ENCODE measurements at places on chromosomes 1 and 21. TPM values are rescaled to one million over a fixed set of nuclear protein-coding genes. Genes with fewer than 3 reads are reported as not detected.
A peak's percentile ranks its signal among the peaks of the same experiment; 100 is the strongest.

DNA sequence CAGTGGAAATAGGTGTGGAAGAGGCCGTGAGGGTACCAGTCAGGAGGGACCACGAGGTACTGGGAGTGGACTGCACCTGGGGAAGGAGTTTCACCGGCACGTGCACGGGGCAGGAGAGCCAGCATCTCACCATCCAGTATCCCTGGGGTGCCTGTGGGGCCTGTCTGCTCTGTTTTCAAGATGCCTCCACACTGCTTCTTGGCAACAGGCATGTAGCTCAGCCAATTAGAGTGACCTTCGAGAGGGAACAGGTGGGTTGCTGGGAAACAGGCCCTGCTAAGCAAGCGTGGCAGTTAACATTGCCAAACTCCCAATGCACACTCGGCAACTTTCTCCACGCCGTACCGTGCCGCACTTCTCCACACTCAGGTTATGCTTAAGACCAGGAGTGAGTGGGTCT lies 17.7 kb downstream of the KCNC4 start:
- no peak for DNase-seq
- H3K4me3 ChIP-seq = no peak overlapping the region
- H3K36me3 ChIP-seq = no peaks in the 10 kb centered on the region
- H3K4me1 ChIP-seq = no peaks in the 10 kb centered on the region
- no peaks in the 10 kb centered on the region for H3K27me3 ChIP-seq

DNA sequence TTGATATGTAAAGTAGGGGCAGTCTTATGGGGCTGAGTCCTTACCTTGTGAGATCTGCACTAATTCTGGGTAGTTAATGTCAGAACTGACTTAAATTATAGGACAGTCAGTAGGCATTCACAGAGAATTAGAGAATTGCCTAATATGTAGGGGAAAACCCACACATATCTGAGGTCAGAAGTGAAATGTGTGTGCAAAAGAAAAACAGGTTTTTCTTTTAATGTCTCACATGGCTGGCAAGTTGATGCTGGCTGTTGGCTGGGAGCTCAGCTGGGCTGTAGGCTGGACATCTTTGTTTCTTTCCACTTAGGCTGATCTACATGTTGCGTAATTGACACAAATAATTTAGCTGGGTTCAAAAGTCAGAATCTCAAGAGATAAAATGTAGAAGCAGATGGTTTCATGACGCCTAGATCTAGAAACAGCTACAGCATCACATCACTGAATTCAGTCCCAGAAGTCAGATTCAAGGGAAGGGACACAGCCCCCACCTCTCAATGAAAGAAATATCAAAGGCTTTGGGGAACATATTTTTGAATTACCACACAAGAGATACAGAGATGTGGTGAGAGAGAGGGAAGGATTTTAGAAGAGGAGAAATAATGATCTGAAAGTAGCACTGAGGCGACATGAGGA lies 98.9 kb downstream of the TNFSF18 start:
- no peak overlapping the region for H3K27ac ChIP-seq
- no peaks in the 10 kb centered on the region for H3K36me3 ChIP-seq
- peaks cover 5% of the 10 kb centered on the region for H3K4me1 ChIP-seq
- no peak overlapping the region for H3K4me3 ChIP-seq
- no peaks in the 10 kb centered on the region for H3K27me3 ChIP-seq
- DNase-seq = no peak

DNA sequence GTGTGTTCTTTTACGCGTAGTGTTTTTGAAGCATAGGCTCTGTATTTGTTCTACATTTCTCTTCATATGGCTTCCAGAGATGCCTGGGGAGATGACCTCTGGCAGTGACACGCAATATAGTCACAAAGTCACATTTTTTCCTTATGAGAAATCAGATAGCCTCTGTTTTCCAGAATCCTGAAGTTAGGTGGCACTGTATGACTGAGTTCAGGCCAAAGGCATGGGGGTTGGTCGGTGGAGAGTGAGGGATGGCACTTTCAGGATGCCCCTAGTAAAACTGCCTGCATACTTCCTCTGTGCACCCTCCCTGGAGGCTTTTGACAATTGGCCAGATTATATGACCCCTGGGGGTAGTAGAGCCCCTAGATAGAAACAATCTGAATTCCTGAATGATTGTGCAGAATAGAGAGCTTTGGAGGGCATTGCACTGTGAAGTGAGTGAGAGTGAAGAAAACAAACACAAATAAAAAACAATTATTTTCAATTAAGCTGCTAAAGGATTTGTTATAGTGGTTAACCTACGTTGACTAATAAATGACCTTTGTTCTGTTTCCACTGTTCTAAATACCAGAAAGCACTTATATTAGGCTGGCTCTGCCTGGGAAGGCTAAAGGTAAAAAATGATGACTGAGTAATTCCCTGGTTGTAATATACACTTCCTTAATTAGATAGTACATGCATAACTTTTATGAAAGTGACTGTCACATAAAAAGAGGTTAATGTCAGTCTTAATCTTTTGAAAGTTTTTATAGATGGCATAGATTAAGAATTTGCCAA lies 1660.8 kb downstream of the PLA2G4A start:
- DNase-seq = peak; percentile 48
- H3K27me3 ChIP-seq = no peaks in the 10 kb centered on the region

- no peak for DNase-seq
- no peaks in the 10 kb centered on the region for H3K4me1 ChIP-seq
- H3K27ac ChIP-seq = no peak overlapping the region
- no peak overlapping the region for H3K4me3 ChIP-seq
These were observed 23.2 kb upstream of the QSOX1 start for GRCh38 chr1:180131510-180131909.

- peaks cover 23% of the 10 kb centered on the region for H3K4me1 ChIP-seq
- no peaks in the 10 kb centered on the region for H3K36me3 ChIP-seq
- no peaks in the 10 kb centered on the region for H3K27me3 ChIP-seq
- H3K27ac ChIP-seq = no peak overlapping the region
- peak; percentile 82 for DNase-seq
- no peak overlapping the region for H3K4me3 ChIP-seq
These were observed 24.9 kb downstream of the CNIH3 start for GRCh38 chr1:224641030-224641429.

DNA sequence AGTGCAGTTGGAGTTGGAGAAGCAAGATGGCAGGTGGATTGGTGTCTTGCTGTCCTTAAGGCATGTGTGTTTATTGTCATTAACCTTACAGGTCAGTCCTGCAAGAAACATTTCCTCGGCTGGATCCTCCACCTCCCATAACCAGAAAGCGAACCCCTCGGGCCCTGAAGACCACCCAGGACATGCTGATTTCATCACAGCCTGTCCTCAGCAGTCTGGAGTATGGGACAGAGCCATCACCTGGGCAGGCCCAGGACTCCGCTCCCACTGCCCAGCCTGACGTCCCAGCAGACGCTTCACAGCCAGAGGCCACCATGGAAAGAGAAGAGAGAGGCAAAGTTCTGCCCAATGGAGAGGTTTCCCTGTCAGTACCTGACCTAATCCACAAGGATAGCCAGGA lies 1.6 kb downstream of the C1orf226 start:
- peaks cover 7% of the 10 kb centered on the region for H3K4me1 ChIP-seq
- DNase-seq = peak; percentile 26
- no peaks in the 10 kb centered on the region for H3K27me3 ChIP-seq
- no peak overlapping the region for H3K4me3 ChIP-seq
- H3K36me3 ChIP-seq = no peaks in the 10 kb centered on the region

DNA sequence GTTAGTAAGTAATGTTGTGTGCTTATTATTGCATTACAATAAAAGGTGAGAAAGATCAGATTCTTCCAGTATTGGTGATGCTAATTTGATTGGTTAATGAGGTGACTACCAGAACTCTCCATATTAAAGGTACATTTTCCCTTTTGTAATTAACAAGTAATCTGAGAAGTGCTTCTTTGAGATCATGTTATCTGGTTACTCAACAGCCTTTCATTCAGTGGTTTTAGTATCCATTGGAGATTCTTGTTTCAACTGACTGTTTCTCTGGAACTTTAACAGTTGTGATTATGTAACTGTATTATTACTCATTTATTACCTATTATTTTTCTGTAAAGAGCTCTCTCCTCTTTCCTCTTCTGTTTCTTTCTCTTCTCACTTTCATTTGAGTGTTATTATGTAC lies 86.7 kb downstream of the PEX14 start:
- no peaks in the 10 kb centered on the region for H3K36me3 ChIP-seq
- no peaks in the 10 kb centered on the region for H3K27me3 ChIP-seq
- no peak overlapping the region for H3K4me3 ChIP-seq
- H3K4me1 ChIP-seq = no peaks in the 10 kb centered on the region

GRCh38 chr1:229964281-229964680 lies 102.8 kb upstream of the GALNT2 start:
- H3K4me1 ChIP-seq = no peaks in the 10 kb centered on the region
- no peaks in the 10 kb centered on the region for H3K36me3 ChIP-seq
- H3K4me3 ChIP-seq = no peak overlapping the region
- H3K27me3 ChIP-seq = no peaks in the 10 kb centered on the region
- no peak overlapping the region for H3K27ac ChIP-seq

GRCh38 chr1:161038523-161039153 lies at the start of gene TSTD1:
Gene TSTD1 (minus strand): TSS chr1:161038964. CDS start chr1:161038889, 75 bp downstream.
- no peak within 1 kb of the TSS for H3K27ac ChIP-seq
- DNase-seq = peak; percentile 92
- peaks cover 6% of the 10 kb centered on the region for H3K4me1 ChIP-seq
- peak within 1 kb of the TSS; percentile 91 for H3K4me3 ChIP-seq

- DNase-seq = no peak
- H3K4me1 ChIP-seq = no peaks in the 10 kb centered on the region
- no peaks in the 10 kb centered on the region for H3K27me3 ChIP-seq
- H3K36me3 ChIP-seq = peaks cover 31% of the 10 kb centered on the region
- no peak overlapping the region for H3K27ac ChIP-seq
These were observed 17.7 kb downstream of the ZNF362 start for GRCh38 chr1:33273961-33274371.

- H3K4me3 ChIP-seq = no peak overlapping the region
- peaks cover 6% of the 10 kb centered on the region for H3K4me1 ChIP-seq
- no peak overlapping the region for H3K27ac ChIP-seq
- H3K27me3 ChIP-seq = no peaks in the 10 kb centered on the region
These were observed 76.2 kb upstream of the PGBD5 start for GRCh38 chr1:230502306-230502705.

DNA sequence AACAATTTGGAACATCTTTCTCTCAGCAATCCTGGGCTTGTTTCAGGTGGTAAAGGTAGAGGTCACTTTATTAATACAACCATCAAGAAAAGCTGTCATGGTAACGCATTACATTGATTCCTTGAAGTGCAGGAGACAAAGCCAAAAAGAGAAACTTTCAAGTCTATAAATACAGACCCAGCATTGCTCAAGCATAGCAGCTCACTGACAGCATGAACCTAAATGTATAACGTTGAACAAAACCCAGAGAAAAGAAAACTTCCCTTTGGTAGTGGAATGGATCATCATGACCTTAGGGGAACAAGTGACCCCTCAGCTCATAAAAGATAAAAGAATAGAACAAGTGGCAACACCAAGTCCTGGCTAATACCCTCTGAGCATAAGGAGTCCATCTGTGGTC lies 332.2 kb downstream of the NTNG1 start:
- no peak for DNase-seq
- H3K27me3 ChIP-seq = peaks cover 33% of the 10 kb centered on the region
- H3K4me1 ChIP-seq = no peaks in the 10 kb centered on the region
- no peak overlapping the region for H3K27ac ChIP-seq

GRCh38 chr1:230834292-230834691 lies 34.0 kb downstream of the C1orf198 start:
- no peak overlapping the region for H3K4me3 ChIP-seq
- peaks cover 15% of the 10 kb centered on the region for H3K36me3 ChIP-seq
- H3K27me3 ChIP-seq = no peaks in the 10 kb centered on the region
- no peak overlapping the region for H3K27ac ChIP-seq

DNA sequence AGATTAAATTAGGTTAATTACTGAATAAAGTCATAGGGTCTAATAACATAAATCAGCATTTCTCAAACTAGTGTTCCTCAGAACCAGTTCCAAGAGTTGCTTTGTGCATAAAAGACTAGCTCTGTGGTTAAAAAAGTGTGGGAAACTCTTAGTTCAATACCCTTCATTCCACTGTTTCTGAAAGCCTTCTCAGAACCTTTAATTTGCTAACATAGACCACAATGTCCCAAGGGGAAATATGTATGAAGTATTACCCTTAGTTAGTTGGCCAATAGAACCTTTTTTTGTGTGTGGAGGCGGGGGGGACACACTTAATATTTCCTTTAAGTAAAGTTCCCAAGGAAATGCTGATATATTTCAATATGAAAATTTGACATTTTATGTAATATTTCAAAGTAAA lies 20.4 kb downstream of the ODF2L start:
- DNase-seq = no peak
- H3K36me3 ChIP-seq = peaks cover 62% of the 10 kb centered on the region
- no peaks in the 10 kb centered on the region for H3K4me1 ChIP-seq
- no peaks in the 10 kb centered on the region for H3K27me3 ChIP-seq
- H3K4me3 ChIP-seq = no peak overlapping the region

DNA sequence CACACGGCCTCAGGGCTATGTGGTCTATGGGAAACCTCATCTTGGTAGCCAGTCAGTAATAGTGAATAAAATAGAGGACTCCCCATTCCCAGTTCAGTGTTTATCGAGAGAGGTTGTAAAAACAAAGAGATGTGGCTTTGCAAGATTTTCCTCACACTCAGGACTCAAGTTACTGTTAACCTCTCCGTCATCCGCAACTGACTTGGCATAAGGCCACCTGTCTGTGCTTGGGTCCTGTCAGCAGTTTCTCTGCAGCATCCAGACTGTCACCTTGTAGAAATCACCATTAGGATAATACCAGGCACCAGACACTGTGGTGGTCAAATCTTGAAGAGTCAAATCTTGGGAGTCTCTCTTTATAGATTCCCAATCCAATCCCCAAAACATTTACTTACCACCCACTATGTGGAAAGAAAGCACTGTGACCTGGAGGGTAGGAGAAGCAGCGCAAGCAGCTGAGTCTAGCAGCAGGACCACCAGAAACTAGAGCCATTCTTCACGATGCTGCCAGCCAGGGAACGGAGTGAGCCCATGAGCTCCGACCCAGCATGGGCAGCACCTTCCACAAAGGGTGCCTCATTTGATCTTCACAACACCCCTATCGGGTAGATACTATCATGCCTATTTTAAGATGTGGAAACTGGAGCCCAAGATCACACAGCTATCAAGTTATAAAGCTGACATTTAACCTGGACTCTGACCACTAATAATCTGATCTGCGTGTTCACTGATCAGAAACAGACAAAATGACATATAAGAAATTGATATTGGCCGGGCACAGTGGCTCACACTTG lies 5.6 kb upstream of the GPR25 start:
- H3K27ac ChIP-seq = no peak overlapping the region
- peaks cover 20% of the 10 kb centered on the region for H3K36me3 ChIP-seq
- H3K4me1 ChIP-seq = no peaks in the 10 kb centered on the region
- no peaks in the 10 kb centered on the region for H3K27me3 ChIP-seq
- no peak overlapping the region for H3K4me3 ChIP-seq

- DNase-seq = no peak
- H3K27me3 ChIP-seq = no peaks in the 10 kb centered on the region
- no peaks in the 10 kb centered on the region for H3K4me1 ChIP-seq
- H3K27ac ChIP-seq = no peak overlapping the region
- no peak overlapping the region for H3K4me3 ChIP-seq
- no peaks in the 10 kb centered on the region for H3K36me3 ChIP-seq
These were observed 85.1 kb downstream of the POU2F1 start for GRCh38 chr1:167305706-167306277.

Gene POU2F1
- total RNA-seq = 57.3 TPM

Gene CDC14A
- total RNA-seq = 14.0 TPM

Gene DCST2
- 0.45 TPM for total RNA-seq

Gene CHI3L1
- 0.63 TPM for total RNA-seq

Gene ATF6
- 19.8 TPM for total RNA-seq

Gene BARHL2
- total RNA-seq = 0.23 TPM

Gene DEGS1
- 28.9 TPM for total RNA-seq

Gene CBR3
- not detected for total RNA-seq

Gene MANEAL
- 9.0 TPM for total RNA-seq

Measured in endodermal cell (in vitro differentiated cells).